ENCODE measurements at places on chromosomes 1 and 21.

DNA sequence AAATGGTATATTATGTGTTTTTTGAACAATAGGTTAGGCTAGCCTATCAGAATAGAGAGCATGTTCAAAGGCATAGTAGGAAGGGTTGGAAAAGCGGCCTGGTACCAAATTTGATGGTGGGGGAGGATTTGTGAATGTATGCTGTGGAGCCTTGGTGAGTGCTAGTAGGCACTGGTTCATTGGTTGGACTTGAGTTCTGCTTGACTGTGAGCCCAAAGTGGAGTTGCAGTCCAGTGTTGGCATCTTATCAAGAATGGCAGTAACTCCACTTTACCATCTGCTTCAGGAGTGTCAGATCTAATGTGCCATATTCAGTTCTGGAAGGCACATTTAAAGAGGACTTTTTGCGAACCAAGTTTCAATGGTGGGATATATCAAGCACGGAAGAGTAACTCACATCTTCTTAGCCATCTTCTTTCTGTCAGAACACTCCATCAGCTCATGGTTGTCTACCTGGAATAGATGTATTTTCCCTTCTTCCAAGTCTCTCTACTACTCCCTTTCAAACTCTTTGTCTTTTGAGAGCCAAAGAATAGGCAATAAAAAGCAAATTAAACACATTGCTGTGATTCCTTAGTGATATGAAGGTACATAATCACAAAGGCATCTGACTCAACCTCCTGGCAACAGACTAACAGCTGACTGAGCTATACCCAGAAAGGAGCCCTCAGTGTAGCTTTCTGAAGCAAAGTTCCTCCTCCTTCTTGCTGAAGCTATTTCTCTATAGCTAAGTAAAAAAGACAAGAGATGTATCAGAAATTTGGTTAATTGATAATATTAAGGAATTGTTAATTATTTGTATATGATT is 21.7 kb downstream of the LRRC8B start:
- DNase-seq, result no peak

- no peak for DNase-seq
These were observed 410.1 kb downstream of the PRDM2 start for GRCh38 chr1:14110040-14110439.

DNA sequence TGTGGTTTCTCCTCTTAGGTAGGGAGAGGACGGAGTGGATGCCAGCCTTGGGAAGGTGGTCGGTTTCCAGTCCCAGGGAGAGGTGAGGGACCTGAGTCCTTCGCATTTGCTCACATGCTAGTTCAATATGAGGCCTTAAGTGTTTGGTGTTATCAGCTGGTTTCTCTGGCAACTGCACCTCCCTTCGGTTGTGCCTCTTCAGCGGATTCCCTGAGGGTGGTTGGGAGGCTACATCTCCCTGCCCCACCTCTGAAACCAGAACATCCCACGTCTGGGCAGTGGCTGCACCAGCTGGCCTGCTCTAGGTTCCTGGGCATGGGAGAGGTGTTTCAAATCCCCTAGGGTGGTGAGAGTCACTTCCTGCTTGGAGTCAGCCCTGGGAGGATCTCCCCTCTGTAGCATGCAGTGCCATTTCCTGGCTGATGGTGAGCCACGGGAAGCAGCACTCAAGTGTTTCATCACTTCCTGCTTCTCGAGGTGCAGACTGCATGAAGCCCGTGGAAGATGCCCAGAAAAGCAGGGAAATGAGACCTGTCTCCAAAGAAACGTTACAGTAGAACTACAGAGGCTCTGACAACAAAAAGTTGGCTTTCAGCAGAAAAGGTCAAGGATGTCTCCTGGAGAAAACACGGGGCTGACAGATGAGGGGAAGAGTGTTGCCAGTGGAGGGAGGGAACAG is 4.5 kb downstream of the TMEM125 start:
- no peak for DNase-seq

GRCh38 chr1:8303141-8303540 is 14.8 kb upstream of the SLC45A1 start:
- no peak for DNase-seq

- peak; percentile 32 for DNase-seq
These were observed 1.1 kb downstream of the ZSWIM5 start for GRCh38 chr1:45205011-45205909.
